ENCODE measurements at places on chromosomes 6 and 20.

DNA sequence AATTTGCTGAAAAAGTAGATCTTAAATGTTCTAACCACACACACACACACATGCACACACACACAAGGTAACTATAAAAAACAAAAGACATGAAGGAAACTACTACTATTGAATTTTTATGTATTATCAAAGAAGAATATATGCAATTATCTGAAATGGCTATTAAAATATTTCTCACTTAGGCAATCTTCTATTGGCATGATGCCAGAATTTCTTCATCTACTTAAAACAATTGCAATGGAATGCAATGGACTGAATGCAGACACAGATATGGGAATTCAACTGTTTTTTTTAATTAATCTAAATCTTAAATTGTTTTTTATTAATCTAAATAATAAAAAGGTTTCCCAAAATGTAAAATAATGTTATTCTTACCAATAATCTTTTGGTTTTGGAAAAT lies 152.6 kb upstream of the SMLR1 start:
- no peak for DNase-seq

- DNase-seq = no peak
Measured at GRCh38 chr6:46281110-46281509, 110.3 kb upstream of the ENPP5 start.

DNA sequence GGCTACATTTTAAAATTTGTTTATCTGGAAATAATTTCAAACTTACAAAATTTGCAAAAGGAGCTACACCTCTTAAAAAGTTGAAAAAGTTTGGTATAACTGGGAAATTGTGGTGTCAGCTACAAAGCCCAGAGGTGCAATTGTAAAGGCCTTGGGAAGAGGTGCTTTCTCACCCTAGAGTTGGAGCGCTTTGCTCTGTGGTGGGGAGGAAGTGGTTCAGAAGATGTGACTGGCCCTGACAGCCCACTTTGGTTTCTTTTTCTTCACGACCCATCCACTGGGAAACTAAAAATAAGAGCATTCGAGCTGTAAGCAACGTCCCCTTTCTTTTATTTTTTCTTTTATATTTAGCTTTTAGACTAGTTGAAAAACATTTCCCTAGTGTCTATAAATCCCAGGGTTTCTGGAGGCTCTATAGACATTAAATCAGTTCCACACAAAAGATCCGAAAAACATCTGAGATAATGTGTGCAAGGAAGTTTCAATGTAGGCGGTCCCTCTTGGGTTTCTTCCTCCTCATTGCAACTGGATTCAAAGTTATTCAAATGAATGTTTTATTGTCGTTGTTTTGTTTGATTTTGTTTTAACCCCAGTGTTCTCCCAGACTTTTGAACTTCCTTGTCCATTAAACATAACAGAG lies 397.8 kb downstream of the KIF16B start:
- DNase-seq = no peak

DNA sequence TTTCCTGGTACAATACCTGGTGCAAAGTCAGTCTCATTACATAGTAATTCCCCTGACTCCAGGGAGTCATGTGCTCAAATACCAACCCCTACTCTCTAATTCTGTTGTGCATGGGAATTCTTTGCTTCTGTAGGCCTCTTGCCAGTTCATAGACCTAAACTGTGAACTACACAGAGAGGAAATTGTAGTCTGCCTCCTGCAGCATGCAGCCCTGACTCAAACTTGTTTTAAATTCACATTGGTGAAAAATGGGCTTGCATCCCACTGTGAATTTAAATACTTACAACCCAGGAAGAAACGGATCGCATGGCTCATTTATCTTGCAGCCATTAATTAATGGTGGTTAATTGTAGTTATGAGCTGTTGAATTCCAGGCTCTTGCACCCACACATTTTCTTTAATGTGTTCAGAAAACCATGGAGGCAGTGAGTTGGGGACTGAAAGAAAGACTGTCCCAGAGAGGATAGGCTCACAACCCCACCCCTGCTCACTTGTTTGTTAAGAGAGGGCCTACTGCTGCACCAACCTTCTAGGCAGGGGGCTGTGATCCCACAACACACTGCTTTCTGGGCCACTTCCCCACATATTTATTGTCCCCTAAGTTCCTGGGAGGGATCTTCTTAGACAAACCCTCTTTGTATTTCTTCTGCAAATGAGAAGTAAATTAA lies 579.1 kb downstream of the DHX35 start:
- no peak for DNase-seq

DNA sequence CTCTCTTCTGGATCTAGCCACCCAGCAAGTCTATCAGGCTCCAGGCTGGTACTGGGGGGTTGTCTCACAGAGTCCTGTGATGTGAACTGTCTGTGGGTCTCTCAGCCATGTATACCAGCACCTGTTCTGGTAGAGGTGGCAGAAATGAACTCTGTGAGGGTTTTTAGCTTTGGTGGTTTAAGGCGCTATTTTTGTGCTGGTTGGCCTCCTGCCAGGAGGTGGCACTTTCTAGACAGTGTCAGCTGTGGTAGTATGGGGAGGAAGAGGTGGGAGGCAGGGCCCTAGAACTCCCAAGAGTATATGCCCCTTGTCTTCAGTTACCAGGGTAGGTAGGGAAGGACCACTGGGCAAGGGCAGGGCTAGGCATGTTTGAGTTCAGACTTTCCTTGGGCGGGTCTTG lies 75.8 kb downstream of the SNAP91 start:
- no peak for DNase-seq

- no peak for DNase-seq
Measured at GRCh38 chr20:36017048-36017951, 48.9 kb downstream of the CNBD2 start.

DNA sequence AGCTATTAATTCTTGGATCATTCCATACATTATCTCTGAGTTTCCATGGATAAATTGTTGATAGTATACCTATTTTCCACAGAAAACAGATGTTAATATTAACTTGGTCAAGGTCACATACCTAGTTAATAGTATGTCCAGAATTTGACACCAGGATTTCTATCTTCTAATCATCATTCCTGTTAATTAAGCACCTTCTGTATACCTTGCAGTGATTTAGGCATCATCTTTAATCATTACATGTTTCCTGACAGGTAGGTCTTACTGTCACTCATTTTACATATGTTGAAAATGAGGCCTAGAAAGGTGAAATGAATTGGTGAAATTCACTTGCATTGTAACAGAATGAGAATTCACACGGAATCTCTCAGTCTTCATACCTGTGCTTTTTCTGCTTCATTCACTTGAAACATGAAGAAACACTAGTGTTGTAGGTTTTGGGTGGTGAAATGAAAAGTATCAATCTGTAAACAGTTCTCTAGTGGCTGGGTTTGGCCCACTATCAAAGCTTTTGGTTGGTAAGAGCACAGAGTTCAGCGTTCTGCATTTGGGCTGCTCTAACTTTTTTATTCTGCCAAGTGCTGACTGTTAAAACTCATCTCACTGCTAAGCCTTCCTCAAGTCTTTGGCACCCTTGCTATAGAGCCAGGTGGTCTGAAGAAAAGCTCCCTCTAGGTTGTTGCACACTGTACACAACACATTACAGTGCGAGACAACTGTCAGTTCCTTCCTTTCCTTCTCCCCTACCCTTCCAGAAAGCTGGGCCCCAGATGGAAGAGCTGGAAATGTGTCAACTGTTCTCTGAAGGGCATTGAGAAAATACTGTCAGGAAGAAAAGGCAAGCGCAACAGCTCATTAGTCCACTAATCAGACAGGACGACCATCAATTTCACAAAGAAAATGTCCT lies 57.8 kb upstream of the C20orf144 start:
- DNase-seq = no peak

DNA sequence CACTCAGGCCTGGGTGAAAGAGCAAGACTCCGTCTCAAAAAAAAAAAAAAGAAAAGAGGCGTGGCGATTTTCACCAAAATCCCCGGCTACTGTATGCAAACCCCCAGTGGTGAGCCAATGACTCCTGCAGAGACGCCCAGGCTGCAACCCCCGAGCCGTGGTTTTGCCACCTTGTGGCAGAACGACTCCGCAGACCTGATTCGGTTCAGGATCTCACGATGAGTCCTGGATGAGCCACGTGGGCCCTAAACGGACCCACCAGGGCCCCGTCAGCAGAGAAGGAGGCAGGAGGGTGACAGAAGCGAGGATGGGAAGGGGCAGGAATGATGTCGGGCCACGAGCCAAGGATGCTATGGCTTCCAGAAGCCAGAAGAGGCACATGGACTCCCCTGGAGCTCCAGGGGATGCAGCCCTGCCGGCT lies 42.5 kb downstream of the SLC2A4RG start:
- DNase-seq = no peak

- DNase-seq = no peak
Measured at GRCh38 chr6:105677671-105678475, 275.0 kb upstream of the PREP start.

DNA sequence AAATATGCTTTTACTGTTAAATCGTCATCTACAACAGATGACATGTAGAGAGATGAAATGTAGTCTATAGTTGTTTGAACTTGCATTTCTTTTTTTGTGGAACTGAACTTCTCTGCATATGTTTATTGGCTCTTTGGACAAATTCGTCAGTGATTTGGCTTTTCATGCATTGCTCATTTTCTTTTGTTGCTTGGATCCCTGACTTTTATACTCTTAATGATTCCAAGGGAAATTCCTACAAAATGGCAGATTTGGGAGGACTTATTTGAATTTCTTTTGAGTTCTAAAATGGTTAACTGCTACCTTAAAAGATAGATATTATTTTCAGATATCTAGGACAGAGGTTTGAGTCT lies 65.4 kb downstream of the UTRN start:
- no peak for DNase-seq

- DNase-seq = no peak
Measured at GRCh38 chr20:26167499-26167898, 470.8 kb upstream of the ZNF337 start.

Measured in stimulated activated CD4-positive, alpha-beta T cell treated with anti-CD3 and anti-CD28 coated beads, Interleukin-1b, Interleukin-23, amount 100 ng/mL, for 1 hour (primary cell).